ENCODE measurements at places on chromosomes 3 and 15.
A peak's percentile ranks its signal among the peaks of the same experiment; 100 is the strongest.

GRCh38 chr3:15476378-15476777, 45.1 kb downstream of the COLQ start:
- no peak for DNase-seq

- no peak for DNase-seq
Measured at GRCh38 chr3:108488631-108489030, 21.8 kb downstream of the MYH15 start.

GRCh38 chr15:35397027-35397426, 148.9 kb downstream of the DPH6 start:
- DNase-seq: no peak

DNA sequence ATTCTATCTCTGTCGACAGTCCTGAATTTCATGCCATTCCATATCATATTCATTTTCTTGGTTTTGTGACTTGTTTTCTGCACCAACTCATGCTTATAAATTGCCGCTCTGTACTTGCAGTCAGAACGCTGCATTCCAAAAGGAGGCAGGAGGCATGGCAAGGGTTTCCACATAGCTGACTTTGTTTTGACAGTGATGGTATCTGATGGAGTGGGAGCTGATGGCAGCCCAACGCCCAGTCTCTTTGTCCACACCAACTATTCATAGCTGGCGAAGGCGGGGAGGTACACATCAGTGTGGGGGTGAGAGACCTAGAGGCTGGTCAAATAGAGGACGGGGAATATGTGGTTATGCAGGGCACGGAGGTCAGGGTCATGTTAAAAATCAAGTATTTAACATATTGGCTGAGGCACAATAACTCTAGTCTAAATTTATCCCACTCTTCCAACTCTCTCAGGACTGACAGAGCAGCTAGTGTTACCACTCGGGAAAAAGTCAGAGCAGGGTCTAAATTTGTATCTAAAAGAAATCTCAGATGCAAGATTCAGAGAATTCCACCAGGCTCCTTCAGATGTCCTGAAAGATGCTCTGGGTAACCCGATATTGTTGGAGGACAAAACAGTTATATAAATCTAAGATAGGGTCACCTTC, 67.8 kb upstream of the ATP13A3 start:
- DNase-seq: no peak

DNA sequence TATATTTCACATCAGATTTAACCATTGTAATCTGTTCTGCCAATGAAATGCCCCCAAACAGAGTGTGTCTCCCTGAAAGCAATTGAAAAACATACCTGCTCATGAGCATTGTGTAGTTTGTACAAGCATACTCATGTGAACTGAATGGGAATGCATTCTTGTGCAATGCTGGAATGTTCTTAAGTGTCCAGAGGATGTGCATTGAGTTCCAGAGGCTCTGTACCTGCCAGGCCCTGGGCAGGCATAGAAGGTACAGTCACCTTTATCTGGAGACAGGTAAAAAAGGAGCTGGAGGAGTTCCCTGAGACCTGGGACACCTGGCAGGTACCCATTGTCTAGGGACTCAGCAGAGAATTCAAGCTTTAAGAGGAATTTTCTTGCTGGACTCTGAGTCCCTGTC, 2.8 kb downstream of the MRAS start:
- no peak for DNase-seq

GRCh38 chr3:19735111-19735510, 198.9 kb downstream of the EFHB start:
- no peak for DNase-seq

DNA sequence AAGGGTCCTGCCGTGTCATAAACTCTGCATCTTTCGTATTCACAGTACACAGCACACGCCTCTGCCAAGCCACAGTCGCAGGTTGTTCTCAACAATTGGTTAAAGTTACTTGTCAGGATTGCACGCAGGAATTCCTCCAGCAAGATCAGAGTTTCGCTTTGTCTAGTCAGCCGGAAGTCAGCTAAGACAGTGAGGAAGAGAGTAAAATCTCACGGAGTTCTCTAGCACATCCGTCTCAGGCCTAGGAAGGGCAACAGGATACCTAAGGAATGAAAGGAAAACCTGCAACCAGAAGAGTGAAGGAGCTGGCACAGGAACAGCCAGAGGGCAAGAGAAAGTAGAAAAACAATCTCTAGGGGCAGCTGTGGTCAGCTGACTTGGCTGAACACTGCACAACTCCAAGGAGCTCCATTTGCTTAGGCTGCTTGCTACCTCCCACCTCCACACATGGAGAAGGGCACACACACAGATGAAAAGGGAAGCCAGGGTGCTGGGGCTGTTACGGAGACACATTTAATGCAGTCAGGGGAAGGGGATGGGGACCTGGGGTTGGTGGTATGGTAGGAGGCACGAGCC, 23.7 kb downstream of the RORA start:
- no peak for DNase-seq

DNA sequence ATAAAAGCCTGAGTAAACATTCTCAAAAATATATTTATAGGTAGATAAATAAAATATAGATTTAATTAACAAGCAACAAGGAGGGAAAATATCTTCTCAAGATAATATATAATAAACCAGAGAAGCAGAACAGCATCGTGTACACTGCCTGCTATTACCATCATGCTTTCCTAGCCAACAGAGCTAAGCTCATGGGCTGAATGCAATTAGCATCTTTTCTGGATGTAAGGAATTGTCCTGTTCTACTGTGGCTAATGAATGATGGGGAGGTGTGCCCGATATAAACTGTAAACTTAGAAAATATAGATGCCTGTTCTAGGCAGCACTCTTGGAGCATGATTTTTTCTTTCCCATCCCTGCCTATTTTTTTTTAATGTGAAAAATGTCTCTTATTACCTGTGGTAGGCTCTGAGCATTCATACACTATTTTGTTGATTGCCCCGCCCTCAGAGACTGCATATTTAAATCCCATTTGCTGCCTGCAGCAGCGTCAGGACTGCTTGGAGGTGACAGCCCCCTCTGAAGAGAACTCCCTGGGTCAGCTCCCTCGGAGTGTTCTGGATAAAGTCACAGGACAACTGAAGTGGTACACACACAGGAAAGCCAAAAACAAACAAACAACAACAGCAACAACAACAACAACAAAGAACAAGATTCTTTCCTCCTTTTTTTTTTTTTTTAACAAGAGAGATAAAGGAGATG, 312.3 kb downstream of the SATB1 start:
- no peak for DNase-seq

GRCh38 chr15:95958382-95958781, 372.1 kb upstream of the NR2F2 start:
- no peak for DNase-seq

DNA sequence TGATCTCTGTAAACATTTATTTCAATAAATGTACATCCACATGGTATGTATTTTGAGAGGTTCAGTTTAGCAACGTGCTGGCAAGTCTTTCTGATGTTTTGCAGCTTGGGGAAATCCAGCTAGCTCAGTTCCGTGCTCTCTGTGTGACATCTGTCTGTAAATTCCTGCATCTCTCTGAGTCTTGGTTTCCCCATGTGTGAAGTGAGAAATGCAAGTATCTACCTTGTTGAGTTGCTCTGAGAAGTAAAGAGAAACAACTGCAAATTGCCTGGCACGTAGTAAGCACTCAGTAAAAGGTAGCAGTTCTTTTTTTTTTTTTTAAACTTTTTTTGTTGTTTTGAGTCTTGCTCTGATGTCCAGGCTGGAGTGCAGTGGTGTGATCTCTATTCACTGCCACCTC, 30.2 kb upstream of the MORF4L1 start:
- DNase-seq: no peak

GRCh38 chr3:10925436-10926255, 66.9 kb upstream of the SLC6A1 start:
- no peak for DNase-seq

- DNase-seq: no peak
Measured at GRCh38 chr3:30578479-30578878, 27.9 kb upstream of the TGFBR2 start.

DNA sequence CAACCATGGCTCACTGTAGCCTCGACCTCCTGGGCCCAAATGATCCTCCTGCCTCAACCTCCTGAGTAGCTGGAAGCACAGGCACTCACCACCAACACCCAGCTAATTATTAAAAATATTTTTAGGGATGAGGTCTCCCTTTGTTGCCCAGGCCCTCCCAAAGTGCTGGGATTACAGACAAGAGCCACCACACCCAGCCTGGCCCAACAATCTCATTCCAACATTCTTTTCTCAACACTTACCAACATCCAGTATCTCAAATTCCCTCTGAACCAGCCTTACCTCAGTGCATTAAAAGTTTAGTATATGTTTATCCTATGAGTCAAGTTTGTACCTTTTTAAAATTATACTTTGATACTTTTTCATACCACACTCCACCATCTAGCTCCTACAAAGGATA, 25.0 kb downstream of the ANXA2 start:
- no peak for DNase-seq

DNA sequence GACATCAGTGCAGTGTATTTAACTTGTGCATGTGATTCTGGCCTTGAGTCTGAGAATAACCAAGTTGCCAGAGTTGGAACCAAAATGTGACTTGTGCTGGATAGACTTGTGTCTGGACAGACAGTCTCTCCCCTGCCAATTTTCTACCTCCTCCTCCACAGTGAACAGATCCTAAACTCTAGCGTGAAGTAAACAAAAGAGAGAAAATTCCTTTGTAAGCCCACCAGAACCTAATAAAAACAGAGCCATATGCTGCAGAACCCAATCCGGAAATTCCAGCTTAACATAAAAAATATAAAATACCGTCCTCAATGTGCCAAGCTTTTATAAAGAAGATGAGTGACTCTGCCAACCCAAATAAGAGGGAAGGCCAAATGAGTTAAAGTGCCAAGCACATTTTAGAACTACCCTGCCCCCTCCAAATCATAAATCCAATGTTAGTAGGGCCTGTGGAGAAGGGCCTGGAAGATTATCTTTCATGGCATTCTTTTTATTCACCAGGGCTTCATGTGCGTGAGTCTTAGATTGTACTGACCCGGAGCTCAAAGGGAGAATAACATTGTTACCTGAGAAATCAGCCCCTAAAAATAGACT, 344.6 kb upstream of the PROK2 start:
- no peak for DNase-seq

GRCh38 chr3:52798978-52799476, 4.4 kb downstream of the ITIH3 start:
- peak; percentile 69 for DNase-seq

DNA sequence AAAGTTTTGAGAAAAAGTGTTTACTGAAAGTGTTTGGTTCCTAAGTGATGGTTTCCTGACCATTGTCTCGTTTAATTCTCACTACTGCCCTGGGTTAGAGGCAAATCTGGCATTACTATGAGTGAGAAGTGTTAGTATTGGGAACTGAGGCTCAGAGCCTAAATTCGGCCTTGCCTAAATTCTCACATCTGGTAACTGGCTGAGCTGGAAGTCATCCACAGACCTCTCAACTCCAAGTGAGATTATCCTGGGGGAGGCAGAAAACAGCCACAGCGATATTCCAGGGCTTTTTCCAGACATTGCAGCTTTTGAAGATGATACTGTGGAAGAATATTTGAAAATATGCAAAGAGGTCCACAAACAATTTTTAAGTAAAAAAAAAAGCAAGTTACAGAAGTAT, 85.1 kb upstream of the TRA2B start:
- no peak for DNase-seq

DNA sequence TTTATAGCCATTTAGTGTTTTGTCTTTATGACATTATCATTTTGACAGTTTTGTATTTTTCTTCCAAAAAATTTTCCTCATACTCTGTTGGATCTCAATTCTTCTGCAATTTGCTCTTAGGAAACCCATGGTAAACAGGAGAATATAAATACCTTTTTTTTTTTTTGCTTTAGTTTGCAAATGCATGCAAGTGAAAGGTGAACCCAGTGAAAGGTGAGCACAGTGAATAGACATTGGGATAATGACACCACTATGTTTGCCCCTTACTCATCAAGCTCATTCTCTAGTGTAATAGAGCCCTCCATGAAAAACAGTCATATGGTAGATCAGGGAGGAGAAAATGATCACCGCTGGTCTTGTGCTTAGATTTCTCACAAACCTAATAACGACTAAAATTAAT, 59.0 kb upstream of the TRPC1 start:
- no peak for DNase-seq

DNA sequence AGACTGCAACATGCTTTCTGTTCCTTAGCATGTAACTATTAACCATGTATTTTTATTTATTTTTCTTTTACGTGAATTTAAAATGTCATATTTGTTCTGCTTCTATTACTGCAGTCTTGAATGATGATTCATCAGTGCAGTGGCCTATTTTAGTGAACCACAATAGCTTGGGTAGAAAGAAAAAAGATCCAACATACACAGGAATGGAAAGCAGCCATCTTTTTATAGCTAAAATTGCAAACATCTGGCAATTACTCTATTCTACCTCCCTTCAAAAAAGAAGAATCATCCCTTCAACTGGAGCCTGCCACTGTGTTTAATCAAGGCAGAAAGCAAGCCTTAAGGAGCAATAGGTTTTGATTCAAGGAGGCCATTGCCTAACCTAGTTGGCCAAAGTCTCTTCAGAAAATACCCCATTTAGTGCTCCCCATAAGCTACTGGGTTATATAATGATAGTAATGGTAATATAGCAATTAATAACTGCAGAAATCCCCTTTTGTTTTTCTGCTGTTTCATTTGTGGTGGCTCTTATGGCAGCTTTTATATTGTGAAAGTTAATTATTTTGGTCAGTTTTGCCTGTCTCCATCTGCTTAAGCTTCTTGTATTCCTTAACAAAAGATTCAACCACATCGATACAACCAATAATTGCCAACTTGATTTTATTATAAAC, 267.3 kb downstream of the LPP start:
- no peak for DNase-seq
